ENCODE measurements at places on chromosomes 3 and 15.

- no peak for DNase-seq
Observed at GRCh38 chr3:113219605-113220300, 8.4 kb downstream of the BOC start.

DNA sequence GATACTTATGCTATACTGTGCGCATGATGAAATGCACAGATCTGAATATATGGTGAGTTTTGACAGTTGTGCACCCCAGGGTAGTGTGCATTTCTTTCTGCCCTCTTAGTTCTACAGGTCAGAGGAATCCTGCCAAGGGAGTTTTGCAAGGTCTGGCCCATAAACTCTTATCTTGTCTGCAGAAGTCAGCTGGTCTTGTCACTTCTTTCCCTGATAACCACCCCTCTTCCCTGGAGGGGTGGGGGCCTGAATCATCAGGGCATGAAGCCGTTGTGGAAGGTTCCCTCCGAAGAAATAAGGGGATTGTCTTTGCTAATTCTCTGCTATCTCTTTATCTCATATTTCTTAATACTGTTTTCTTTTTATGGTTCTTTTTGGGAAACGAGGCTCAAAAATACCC lies 30.4 kb downstream of the TRIM71 start:
- DNase-seq: no peak

GRCh38 chr3:61808526-61808925 lies 247.2 kb downstream of the PTPRG start:
- DNase-seq: no peak

GRCh38 chr3:33941804-33942203 lies 143.4 kb downstream of the PDCD6IP start:
- DNase-seq: no peak

DNA sequence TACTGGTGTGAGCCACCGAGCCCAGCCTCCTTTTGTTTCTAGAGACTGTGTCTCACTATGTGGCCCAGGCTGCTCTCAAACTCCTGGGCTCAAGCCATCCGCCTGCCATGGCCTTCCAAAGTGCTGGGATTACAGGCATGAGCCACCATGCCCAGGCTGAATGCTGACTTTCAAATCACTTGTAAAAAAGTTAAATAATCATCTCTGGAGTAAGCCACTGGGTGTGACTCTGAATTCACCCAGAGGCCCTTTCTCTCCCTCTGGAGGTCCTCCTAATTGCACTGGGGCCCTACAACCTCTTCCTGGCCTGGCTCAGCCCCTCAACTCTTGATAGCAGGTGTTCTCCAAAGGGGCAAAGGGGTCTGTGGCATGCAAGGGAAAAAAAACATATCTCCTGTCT lies 54.8 kb downstream of the MEGF11 start:
- DNase-seq: no peak

DNA sequence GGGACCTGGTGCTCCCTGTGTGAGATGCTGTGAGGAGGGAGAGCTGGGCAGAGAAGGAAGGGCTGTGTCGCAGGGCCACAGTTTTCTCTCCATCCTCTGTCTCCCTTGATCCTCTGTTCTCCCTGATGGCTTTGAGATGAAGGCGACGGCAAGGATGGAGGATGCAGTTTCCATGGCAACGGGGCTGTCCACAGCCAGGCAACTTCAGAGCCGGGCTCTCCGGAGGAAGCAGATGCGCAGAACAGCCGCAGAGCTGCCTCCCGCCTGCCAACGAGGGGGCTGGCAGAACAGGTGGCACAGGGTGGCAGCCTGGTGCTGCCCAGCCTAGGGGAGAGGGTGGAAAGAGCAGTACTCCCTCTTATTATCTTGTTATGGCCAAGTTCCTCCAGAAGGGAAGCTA lies 9.9 kb upstream of the GRM2 start:
- DNase-seq: no peak

- no peak for DNase-seq
Observed at GRCh38 chr3:173823911-173824460, 426.4 kb downstream of the NLGN1 start.

GRCh38 chr3:176650478-176650877 lies 546.8 kb downstream of the TBL1XR1 start:
- DNase-seq: no peak

DNA sequence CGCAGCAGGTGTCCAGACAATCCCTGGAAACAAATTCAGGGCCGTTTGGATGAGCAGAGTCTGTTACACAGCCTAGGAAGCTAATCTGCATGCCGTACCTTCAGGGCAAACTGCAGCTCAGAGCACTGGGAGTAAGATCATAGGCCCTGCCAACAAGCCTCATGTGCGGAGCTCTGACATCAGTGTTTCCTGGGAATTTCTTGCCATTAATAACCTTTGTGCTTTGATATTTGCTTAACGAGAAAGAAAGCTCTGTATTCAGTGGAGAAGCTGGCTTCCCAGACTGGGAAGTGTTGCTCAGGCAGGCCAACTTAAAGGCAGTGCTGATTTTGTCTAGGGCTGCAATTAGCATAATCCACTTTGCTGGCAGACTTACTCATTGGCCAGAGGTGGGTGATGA lies 116.1 kb upstream of the KLHL25 start:
- no peak for DNase-seq

DNA sequence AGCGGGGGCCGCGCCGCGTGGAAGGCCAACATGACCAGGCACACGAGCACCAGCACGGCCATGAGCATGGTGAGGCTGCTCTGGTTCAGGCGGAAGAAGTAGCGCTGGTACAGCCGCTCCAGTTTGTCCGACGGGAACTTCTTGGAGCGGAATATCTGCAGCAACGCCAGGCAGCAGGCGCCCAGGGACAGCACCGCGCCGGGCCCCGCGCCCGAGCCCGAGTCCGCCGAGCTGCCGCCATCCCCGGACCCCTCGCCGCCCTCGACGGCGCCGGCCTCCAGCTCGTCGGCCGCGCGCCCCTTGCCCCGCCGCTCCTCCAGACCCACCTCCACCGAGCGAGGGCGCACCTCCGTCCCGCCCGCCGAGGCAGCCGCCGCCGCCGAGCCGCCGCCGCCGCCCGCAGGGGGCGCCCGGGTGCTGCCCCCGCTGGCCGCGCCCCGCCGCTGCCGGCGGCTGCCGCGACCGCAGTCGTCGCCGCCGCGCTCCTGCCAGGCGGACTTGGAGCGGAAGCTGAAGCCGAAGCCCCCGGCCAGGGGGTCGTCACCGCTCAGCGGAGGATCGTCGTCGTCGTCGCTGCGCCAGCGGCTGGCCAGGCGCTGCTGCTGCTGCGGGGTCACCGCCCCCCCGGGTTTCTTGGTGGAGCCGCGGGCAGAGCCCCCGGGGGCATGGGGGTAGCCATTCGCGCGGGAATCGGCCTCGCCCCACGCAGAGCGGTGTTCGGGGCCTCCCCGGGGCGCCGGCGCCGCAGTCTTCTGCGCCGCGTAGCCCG lies 957 bp downstream of the ADCY5 start:
- peak; percentile 79 for DNase-seq

- no peak for DNase-seq
Observed at GRCh38 chr3:49296781-49297411, 19.9 kb upstream of the C3orf62 start.

- no peak for DNase-seq
Observed at GRCh38 chr3:71117572-71118247, 465.8 kb downstream of the FOXP1 start.

- DNase-seq: no peak
Observed at GRCh38 chr3:120438665-120439370, 12.0 kb downstream of the FSTL1 start.

Data from GM10248 (cell line).